ENCODE measurements at places on chromosomes 3 and 15. TPM values are rescaled to one million over a fixed set of nuclear protein-coding genes. Genes with fewer than 3 reads are reported as not detected.

DNA sequence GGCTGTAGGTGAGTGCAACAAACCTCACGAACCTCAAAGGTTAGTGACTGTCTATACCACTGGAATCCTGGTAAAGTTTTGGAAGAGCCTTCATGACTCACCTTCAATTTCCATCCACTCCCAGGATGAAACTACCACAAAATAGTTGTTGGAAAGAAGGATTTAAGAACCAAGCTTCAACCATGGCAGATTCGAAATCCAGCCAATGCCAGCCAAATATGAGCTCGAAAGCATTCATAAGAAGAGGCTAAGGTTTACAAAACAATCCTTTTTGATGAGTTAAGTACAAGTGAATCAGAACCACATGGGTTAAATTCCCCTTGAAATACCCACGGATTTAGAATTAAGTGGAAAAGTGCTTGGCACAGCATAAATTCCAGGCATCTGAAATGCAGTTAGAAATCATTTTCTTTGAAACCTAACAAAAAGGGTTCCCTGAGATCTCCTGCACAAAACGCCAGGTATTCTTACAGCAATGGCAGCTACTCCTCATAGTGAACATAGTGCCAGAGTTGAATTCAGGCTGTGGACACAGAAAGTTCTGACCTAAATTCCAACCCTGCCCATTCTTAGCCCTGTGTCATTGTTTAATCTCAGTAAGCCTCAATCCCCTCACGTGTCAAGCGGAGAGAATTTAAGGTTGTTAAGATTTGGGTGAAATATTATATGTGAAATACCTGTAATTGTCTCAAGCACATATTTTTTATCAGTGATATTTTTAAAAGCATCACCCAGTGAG lies 89.2 kb downstream of the FBN1 start:
- H3K27me3 ChIP-seq, result no peaks in the 10 kb centered on the region
- H3K27ac ChIP-seq, result no peak overlapping the region
- H3K36me3 ChIP-seq, result no peaks in the 10 kb centered on the region
- H3K4me1 ChIP-seq, result no peaks in the 10 kb centered on the region

GRCh38 chr15:59886441-59886840 lies 117.7 kb upstream of the FOXB1 start:
- no peak overlapping the region for H3K4me3 ChIP-seq
- no peak overlapping the region for H3K27ac ChIP-seq
- no peaks in the 10 kb centered on the region for H3K36me3 ChIP-seq
- H3K4me1 ChIP-seq, result peaks cover 24% of the 10 kb centered on the region

DNA sequence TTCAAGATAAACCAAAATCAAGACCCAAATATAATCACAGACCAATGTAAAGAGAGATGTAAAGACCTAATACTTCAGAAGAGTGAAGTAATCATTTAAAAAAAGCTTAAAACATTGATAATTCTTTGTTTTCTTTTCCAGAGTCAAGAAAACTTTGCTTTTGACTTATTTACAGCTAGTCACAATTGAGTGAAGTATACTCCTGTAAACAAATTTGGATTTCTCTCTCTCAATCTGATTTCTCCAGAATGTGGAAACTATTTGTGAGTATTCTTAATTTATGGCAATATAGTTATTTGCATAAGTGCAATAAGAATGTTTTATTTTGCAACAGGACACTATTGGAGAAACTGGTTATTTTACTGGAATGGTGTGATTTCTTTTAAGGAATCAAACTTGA lies 43.7 kb upstream of the ZBTB20 start:
- no peak overlapping the region for H3K27ac ChIP-seq
- no peak overlapping the region for H3K4me3 ChIP-seq
- peaks cover 15% of the 10 kb centered on the region for H3K36me3 ChIP-seq
- peaks cover 5% of the 10 kb centered on the region for H3K4me1 ChIP-seq

GRCh38 chr3:178386401-178386800 lies 149.8 kb upstream of the KCNMB2 start:
- H3K27me3 ChIP-seq, result no peaks in the 10 kb centered on the region
- peak overlapping the region; percentile 36 for H3K27ac ChIP-seq
- peaks cover 19% of the 10 kb centered on the region for H3K4me1 ChIP-seq
- no peak for DNase-seq
- H3K4me3 ChIP-seq, result no peak overlapping the region

- H3K4me1 ChIP-seq, result no peaks in the 10 kb centered on the region
- no peak overlapping the region for H3K27ac ChIP-seq
- no peaks in the 10 kb centered on the region for H3K36me3 ChIP-seq
- H3K27me3 ChIP-seq, result peaks cover 2% of the 10 kb centered on the region
- DNase-seq, result no peak
- H3K4me3 ChIP-seq, result no peak overlapping the region
These were observed 113.6 kb upstream of the TPM1 start for GRCh38 chr15:62929000-62929357.

DNA sequence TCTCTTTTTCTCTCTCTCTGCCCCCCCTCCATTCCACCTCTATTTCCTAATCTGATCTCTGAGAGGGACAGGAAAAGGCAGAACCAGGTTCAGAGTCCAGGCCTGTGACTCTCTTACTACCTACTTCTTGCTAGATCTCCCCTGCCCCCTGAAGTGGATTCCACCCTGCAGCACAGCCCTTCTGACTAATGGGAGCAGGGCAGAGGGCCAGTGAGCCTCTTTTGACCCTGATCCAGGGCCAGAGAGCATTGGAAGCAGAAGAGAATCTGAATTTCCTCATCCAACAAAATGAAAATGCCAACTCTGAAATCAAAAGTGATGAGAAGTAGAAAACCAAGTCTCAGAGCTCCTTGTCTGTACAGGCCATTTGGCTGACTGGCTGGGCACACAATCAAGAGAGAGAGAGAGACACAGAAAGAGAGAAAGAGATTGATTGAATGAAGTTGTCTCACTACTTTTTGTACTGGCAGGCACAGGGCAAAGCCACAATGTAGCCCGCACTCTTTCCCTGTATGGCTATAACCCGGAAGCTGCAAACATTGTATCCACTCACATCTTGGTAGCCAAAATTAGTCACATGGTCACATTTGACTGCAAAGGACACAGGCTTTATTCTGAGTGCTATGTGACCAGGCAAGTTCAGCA lies 31.6 kb upstream of the GLCE start:
- H3K36me3 ChIP-seq, result no peaks in the 10 kb centered on the region
- H3K27me3 ChIP-seq, result no peaks in the 10 kb centered on the region
- H3K4me1 ChIP-seq, result peaks cover 4% of the 10 kb centered on the region
- no peak for DNase-seq
- no peak overlapping the region for H3K27ac ChIP-seq
- no peak overlapping the region for H3K4me3 ChIP-seq

DNA sequence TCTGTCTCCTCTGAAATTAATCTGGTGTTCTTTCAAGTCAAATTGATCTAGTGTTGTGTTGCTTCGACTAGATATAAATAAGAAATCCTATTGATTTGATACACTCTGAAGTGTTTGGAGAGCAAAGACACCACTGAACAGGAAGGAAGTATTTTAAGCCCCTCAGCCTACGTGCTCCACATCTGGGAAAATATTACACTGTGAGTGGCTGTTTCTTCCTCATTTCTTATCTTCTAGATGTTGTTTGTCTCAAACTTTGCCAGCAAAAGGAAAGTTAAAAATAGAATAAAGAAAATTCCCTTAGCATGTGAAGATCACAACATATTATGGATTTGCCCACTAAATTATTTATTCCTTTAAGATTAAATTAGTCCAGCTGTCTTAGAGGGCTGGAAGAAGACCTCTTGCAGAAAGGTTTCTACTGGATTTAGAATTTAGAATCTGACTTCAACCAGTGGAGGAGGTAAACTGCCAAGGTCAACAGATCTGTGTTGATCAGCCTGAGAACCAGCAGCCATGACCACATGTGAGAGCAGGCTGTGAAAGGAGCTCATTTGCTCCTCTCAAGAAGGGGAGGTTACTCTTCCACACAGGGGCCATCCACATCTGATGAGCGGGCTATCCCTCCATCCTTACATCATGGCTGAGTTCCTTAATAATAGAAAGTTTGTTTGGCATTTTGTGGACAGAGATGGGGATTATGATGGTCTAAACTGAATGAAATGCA lies 46.3 kb upstream of the ACKR4 start:
- DNase-seq, result no peak
- H3K36me3 ChIP-seq, result no peaks in the 10 kb centered on the region
- H3K4me3 ChIP-seq, result no peak overlapping the region
- no peaks in the 10 kb centered on the region for H3K27me3 ChIP-seq
- H3K27ac ChIP-seq, result no peak overlapping the region

- H3K4me1 ChIP-seq, result no peaks in the 10 kb centered on the region
- peaks cover 4% of the 10 kb centered on the region for H3K36me3 ChIP-seq
- no peak overlapping the region for H3K27ac ChIP-seq
- H3K27me3 ChIP-seq, result no peaks in the 10 kb centered on the region
These were observed 18.5 kb downstream of the RMDN3 start for GRCh38 chr15:40736575-40736974.

The RNU5B-1 gene
- total RNA-seq, result not detected

The TOPBP1 gene
- 58.8 TPM for total RNA-seq

The ZNF639 gene
- 44.6 TPM for total RNA-seq

The TMF1 gene
- 21.3 TPM for total RNA-seq

The CYP8B1 gene
- total RNA-seq, result not detected

Measured in neural crest cell (in vitro differentiated cells).